ENCODE measurements at places on chromosomes 12 and 14. TPM values are rescaled to one million over a fixed set of nuclear protein-coding genes. Genes with fewer than 3 reads are reported as not detected.

- no peak for DNase-seq
- H3K4me3 ChIP-seq, result no peak overlapping the region
- H3K27ac ChIP-seq, result no peak overlapping the region
- H3K4me1 ChIP-seq, result no peaks in the 10 kb centered on the region
- no peaks in the 10 kb centered on the region for H3K27me3 ChIP-seq
- no peaks in the 10 kb centered on the region for H3K36me3 ChIP-seq
These were observed 100.7 kb downstream of the ITPR2 start for GRCh38 chr12:26732005-26732908.

The RASSF3 gene
- total RNA-seq, result 172 TPM

- no peaks in the 10 kb centered on the region for H3K36me3 ChIP-seq
- H3K27me3 ChIP-seq, result no peaks in the 10 kb centered on the region
- no peak for DNase-seq
- peaks cover 37% of the 10 kb centered on the region for H3K4me1 ChIP-seq
- H3K27ac ChIP-seq, result no peak overlapping the region
- no peak overlapping the region for H3K4me3 ChIP-seq
These were observed 166.0 kb upstream of the VASH1 start for GRCh38 chr14:76595266-76595665.

- H3K27me3 ChIP-seq, result no peaks in the 10 kb centered on the region
- no peaks in the 10 kb centered on the region for H3K4me1 ChIP-seq
- H3K4me3 ChIP-seq, result no peak overlapping the region
- DNase-seq, result no peak
- no peak overlapping the region for H3K27ac ChIP-seq
These were observed 75.3 kb upstream of the OR4E1 start for GRCh38 chr14:21748869-21749303.

The SMOC1 gene
- 1.3 TPM for total RNA-seq

DNA sequence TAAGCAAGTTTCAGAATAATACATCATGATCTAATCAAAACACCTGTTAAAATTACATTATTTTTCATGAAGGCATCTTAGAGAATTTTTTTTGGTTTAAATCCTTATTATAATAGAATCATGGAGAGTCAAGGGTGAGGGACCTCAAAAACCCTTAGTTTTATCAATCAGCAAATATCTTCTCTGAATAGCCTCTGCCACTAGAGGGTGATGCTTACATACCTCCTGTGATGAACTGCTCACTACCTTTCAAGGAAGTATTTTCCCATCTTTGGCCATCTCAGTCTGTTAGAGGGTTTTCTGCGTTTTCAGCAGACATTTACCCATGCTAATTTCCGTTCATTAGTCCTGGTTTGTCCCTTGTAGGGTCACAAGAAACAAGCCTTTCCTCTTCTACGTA is 200.2 kb downstream of the TRHDE start:
- H3K4me1 ChIP-seq, result no peaks in the 10 kb centered on the region
- no peak overlapping the region for H3K4me3 ChIP-seq
- no peak for DNase-seq
- H3K27me3 ChIP-seq, result no peaks in the 10 kb centered on the region
- no peaks in the 10 kb centered on the region for H3K36me3 ChIP-seq

- no peaks in the 10 kb centered on the region for H3K4me1 ChIP-seq
- H3K27ac ChIP-seq, result no peak overlapping the region
- H3K36me3 ChIP-seq, result no peaks in the 10 kb centered on the region
- DNase-seq, result no peak
- no peak overlapping the region for H3K4me3 ChIP-seq
- H3K27me3 ChIP-seq, result no peaks in the 10 kb centered on the region
These were observed 1061.8 kb downstream of the BCL11B start for GRCh38 chr14:98210045-98210672.

DNA sequence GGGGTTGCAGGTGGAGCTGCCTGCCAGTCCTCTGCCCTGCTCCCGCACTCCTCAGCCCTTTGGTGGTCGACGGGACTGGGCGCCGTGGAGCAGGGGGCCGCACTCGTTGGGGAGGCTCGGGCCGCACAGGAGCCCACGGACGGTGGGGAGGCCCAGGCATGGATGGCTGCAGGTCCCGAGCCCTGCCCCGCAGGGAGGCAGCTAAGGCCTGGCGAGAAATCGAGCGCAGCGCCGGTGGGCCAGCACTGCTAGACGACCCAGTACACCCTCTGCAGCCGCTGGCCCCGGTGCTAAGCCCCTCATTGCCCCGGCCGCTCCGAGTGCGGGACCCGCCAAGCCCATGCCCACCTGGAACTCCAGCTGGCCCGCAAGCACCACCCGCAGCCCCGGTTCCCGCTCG is 221.8 kb downstream of the BTG1 start:
- peaks cover 8% of the 10 kb centered on the region for H3K4me1 ChIP-seq
- H3K36me3 ChIP-seq, result no peaks in the 10 kb centered on the region
- no peak for DNase-seq
- no peak overlapping the region for H3K4me3 ChIP-seq
- no peaks in the 10 kb centered on the region for H3K27me3 ChIP-seq
- H3K27ac ChIP-seq, result no peak overlapping the region

DNA sequence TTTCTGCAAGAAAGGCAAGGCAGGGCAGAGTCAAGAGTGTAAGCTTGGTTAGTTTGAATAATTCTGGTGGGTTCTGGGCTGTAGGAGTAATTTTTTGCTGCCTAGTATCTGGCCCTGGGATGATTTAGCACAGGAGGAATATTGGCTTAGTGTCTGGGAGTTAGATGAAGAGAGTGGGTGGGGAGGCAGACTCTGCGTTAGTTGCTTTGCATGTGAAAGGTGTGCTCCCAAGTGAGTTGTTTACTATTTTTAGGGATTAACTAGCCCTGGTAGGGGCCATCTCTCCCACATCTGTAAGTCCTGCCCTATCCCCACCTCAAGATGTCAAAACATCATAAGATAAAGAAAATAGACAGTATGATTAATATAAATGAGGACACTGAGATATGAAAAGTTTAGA is 249.7 kb downstream of the LRIG3 start:
- H3K36me3 ChIP-seq, result no peaks in the 10 kb centered on the region
- DNase-seq, result no peak
- H3K27me3 ChIP-seq, result no peaks in the 10 kb centered on the region
- no peak overlapping the region for H3K27ac ChIP-seq
- no peak overlapping the region for H3K4me3 ChIP-seq
